Right ventricle myocardium superior (tissue), 1 donor: ENCODE measurements at places on chromosomes 13 and 19. TPM values are rescaled to one million over a fixed set of nuclear protein-coding genes. Genes with fewer than 3 reads are reported as not detected.
A peak's percentile ranks its signal among the peaks of the same experiment; 100 is the strongest.

Gene PNMA8A
- total RNA-seq = 7.3 TPM

Gene OVOL3
- not detected for total RNA-seq

Gene TEX29
- total RNA-seq = not detected

Gene KRTDAP
- total RNA-seq = not detected

Gene GPC6
- 3.3 TPM for total RNA-seq

Gene CEACAM6
- not detected for total RNA-seq

Gene LRRC8E
- total RNA-seq = 1.6 TPM

Gene ATP1A3
- total RNA-seq = 388 TPM

Gene GTF3A
- 211 TPM for total RNA-seq

Gene OLFM4
- 0.40 TPM for total RNA-seq

GRCh38 chr13:91017031-91017668 is 330.3 kb upstream of the MIR17HG start:
- peak; percentile 39 for DNase-seq

GRCh38 chr19:38693380-38694223 is 46.2 kb downstream of the ACTN4 start:
- no peak for DNase-seq

DNA sequence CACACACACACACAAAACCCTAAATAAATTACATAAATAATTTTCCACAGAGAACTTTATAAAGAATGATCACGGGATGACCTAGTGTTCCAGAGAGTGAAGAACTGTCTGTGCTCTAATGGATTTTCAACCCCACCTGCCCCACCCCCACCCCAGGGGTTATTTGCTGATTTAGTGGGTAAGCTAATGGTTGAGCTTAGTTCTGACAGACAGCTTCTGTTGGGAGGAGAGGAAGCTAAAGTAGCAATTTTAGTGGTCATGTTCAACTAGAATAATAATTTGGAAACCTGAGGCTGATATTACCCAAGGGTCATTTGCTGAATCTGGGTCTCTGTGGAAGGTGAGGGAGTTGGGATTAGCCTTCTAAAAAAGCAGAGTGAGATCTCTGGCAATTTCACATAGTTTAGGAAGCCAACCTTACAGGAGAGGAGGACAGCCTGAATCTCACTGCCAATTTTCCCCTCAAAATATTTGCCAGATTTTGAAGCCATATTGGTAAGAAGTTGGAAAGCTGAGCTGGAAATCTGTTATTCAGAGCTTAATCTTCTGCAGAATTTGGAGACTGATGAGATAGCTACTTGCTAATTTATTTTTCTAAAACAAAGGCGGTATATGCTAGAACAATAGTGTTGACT is 68.7 kb downstream of the POSTN start:
- no peak for DNase-seq

GRCh38 chr19:16170134-16170533 is 3.2 kb downstream of the CIB3 start:
- no peak for DNase-seq

DNA sequence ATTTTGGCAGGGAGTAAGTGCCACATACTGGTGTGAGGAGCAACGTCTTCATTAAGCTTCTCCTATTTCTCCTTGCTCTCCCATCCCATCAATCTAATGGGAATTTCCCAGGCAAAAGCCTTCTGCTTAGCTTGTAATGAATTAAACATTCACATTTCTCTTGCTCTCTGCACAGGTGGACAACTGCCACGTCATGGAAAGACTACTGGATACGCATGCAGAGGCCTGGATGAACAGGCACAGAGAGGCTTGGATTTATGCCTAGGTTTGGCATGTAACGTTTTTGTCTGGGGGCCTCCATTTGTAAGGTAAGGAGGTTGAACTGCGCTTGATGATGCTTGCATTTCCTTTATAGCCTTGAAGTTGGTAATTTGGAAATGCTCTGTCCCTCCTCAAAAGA is 374.8 kb downstream of the KLF12 start:
- no peak for DNase-seq

DNA sequence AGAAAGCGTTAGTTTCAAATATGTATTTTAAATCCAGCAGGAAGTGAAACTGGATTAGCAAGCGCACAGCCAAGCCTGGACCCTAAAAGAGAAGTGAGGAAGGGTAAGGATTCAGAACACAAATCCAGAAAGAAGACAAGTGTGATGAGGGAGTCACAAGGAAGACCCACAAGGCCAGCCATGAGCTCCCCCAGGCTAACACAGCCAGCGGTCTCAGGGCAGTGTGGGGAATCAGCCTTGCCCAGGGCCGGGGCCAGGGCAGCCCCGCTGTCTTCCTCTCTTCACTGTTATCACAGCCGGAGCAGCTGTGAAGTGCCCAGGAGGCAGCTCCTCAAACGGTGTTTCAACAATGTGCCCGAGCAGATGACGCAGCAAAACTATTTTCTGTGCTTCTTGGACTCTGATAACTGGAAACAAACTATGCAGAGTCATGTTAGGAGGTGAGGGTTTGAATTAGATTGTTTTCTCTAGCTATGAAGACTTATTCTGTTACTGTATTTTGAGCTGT is 12.2 kb upstream of the CDC16 start:
- no peak for DNase-seq

DNA sequence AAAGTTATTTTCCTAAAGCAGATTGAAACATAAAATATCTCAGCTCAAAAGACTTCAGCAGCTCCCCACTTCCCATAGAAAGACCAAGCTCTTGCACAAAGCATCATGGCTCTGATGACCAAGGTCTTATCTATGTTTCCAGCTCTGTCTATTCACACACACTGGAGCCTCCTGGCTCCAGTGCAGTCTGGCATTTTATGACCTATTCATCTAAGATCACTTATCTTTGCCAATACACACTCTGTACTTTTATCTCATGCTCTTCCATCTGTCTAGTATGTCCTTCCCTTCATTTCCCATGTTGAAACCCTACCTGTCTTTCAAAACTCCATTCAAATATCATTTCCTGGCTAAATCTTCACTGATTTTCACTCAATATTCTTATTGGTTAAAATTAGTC is 74.4 kb downstream of the FGF9 start:
- DNase-seq = no peak

DNA sequence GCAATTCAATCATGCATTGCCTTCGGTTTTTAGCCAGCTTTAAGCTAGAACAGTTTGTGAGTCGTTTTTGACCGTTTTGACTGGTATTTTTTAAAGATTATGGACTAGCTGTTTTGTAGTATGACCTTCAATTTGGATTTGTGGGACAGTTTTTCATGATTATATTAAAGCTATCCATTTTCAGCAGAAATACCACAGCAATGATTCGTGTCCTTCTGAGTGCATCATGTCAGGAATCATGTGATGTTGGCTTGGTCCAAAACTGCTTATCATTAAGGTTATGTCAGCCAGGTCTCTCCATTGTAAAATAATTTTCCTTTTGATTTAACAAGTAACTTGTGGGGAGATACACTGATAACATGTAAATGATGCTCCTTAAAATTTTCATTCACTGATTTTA is 229.0 kb downstream of the POSTN start:
- DNase-seq = no peak

- no peak for DNase-seq
These were observed 462.2 kb downstream of the TSHZ3 start for GRCh38 chr19:30887042-30887441.

GRCh38 chr13:46667687-46668281 is 114.8 kb downstream of the LRCH1 start:
- no peak for DNase-seq

- DNase-seq = no peak
These were observed 80.4 kb downstream of the MIPEP start for GRCh38 chr13:23808803-23809202.

DNA sequence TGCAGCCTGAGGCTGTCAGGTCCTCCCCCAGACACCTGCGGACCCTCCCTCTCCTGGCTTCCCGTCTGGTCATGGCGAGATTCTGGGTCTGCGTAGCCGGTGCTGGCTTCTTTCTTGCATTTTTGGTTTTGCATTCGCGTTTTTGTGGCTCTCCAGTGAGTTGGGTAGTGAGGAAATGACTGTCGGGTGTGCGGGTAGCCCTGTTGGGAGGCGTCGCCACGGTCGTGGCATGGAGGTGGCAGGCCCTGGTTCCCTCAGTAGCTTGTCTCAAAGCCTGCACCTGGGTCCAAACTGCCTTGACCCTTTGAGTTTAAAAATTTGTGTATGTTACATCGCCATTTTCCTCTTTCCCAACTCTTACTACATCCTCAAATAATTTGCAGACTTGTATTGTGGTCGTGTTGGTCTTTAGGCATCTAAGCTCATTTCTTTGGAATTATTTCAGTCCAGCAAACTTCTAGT is 344 bp downstream of the NHLRC3 start:
- DNase-seq = no peak

DNA sequence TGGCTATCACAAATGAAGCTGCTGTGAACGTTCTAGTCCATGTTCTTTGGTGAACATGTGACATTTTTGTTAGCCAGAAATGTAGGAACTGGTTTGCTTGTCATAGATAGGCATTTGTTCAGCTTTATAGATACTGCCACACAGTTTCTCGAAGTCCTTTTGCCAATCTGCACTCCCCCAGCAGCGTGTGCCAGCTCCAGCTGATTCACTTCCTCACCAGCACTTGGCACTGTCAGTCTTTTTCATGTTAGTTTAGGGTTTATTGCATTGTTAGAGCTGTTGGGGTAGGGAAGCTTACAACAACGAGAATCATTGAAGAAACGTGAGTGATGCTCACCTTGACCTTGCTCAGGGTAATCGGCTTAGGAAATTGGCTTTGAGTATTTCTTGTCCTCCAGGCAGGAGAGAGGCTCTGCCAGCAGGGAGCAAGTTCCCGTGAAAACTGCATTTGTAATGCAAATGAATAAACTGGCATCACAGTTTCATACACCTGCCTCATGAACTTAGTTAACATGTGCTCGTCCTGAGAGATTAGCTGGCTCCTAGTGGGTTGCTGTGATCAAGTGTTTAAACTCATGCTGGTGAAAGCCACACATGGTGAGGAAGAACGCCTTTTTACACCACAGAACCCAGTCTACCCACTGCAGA is 83.9 kb downstream of the ING1 start:
- no peak for DNase-seq

DNA sequence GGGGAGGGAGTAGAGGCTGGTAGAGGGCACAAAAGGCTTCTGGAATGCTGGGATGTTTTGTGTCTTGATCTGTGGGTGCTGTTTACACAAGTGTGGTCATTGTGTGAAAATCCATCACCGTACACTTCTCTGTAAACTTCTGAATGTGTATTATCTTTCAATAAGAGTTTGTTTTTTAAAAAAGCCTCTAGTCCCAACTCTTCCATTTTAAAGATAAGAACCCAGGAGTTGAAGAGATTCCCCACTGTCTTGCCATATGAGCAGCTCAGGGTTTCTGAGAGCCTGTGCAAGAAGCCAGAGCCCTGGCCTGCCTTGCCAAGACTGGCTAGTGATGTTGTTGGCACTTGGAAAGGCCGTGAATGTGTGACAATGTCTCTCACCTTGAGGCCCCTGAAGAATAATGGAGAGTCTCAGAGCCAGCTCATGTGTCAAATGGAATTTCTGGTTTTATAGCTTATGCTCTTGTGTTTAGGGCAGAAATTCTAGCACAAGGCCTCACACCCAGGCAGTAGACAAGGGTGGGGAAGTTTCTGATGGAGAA is 57.5 kb upstream of the NPAS1 start:
- DNase-seq = no peak

DNA sequence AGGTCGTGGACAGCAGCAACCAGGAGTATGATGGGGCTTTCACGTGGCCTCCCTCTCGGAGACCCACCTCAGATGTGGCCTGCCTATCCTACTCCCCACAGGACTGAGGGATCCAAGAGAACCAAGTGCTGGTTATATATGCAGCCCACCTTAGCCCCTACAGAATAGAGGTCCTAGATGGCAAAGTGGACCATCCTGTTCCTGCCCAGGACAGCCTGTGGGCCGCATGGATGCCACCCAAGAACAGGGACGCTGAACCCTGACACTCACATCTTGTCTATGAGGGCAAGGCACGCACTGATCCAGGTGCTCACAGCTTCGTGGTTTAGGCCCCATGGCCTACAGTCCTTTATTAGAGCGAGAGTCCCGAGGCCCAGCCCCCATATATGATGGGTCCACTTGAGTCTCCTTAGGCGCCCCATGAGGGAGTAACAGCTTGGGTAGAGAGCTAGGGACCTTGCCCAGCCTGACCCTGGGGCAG is 1.5 kb upstream of the SLC27A5 start:
- no peak for DNase-seq

GRCh38 chr19:43697295-43697694 is 18.6 kb upstream of the IRGC start:
- no peak for DNase-seq

DNA sequence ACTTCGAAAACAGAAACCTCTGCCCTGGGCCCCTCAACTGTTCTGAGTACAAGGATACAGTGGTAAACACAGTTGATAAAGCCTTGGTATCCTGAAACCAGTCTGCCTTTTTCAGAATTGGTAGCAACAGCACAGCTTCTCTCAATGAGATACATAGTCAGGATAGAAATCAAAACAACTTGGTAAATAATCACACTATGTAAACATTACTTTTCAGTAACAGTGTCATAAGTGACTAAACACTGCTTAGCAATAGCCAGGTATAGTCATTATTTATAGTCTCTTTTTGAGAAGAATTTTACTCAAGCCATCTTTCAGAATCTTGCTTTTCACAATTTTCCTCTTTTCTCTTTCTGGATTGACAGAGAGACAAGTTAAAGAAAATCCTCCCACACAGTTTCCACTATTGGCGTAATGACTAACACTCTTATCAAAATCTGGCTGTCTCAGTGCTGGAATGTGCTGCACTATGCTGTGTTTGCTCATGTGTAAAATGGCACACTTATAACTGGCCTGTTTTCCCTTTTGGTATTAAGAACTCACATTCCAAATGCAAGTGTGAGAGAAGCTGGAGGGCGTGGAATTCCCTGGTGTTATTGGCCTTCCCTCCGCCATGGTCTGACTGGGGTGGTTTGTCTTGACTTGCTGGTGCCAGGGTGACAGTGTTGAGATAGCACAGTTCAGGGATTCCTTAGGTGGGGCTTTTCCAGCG is 368.8 kb downstream of the TDRD3 start:
- DNase-seq = no peak

DNA sequence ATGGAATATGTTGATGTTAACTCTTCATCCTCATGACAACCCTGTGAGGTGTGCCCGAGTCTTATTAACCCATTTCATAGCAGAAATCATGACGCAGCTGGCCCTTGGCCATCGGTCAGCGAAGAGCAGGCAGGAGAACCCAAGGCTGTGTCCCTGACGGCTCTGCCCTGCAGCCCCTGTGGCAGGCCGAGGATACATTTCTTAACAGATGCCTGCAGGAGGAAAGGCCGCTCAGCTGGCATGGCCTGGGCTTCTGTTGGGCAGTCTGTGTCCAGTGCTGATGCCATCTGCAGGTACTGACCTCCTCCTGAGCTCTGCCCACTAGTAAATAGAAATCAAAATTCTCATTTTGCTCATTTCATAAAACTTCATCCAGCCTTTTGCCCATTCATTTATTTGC is 35.4 kb upstream of the MCF2L start:
- no peak for DNase-seq

DNA sequence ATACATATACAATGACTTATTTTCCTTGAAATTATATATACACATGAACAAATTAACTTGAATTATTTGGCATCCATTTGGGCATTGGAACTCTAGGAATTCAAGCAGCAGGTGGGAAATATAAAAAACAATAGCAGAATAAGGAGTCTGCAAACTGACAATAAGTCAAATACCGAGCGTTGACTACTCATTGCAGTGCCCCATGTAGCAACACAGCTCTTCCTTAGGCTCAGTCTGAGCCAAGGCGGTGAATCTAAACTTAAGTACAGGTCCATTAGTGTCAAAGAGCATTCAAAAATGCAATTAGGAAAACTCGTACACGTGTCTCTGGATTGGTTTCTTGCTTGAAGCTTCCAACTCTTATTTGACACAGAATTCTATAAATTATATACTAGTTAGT is 462.5 kb upstream of the KLF12 start:
- no peak for DNase-seq
